NCI-H1092 treated with DMSO at 0.1 percent for 48 hours (cell line): ENCODE measurements at places on chromosomes 6 and 20.

- no peak for DNase-seq
Observed at GRCh38 chr6:5752391-5752680, 254.4 kb downstream of the NRN1 start.

DNA sequence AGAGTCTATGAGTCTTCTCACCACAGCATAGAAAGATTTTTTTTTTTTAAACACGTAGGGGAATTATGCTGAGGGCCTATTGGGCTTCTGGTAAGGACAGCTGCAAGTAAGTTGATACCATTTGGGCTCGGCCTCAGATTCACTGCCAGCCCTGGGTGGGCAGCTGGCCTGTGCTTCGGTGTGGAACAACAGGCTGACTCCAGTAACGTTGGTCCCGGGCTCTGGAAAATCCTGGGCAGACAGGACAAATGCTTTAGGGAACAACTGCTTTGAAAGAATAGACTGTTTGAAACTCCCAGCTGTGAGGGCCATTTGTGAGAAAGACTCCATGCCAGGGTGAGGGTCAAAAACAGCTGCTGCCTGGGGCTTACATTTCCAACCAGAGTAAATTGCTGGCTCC, 366.5 kb downstream of the QKI start:
- peak; percentile 96 for DNase-seq

DNA sequence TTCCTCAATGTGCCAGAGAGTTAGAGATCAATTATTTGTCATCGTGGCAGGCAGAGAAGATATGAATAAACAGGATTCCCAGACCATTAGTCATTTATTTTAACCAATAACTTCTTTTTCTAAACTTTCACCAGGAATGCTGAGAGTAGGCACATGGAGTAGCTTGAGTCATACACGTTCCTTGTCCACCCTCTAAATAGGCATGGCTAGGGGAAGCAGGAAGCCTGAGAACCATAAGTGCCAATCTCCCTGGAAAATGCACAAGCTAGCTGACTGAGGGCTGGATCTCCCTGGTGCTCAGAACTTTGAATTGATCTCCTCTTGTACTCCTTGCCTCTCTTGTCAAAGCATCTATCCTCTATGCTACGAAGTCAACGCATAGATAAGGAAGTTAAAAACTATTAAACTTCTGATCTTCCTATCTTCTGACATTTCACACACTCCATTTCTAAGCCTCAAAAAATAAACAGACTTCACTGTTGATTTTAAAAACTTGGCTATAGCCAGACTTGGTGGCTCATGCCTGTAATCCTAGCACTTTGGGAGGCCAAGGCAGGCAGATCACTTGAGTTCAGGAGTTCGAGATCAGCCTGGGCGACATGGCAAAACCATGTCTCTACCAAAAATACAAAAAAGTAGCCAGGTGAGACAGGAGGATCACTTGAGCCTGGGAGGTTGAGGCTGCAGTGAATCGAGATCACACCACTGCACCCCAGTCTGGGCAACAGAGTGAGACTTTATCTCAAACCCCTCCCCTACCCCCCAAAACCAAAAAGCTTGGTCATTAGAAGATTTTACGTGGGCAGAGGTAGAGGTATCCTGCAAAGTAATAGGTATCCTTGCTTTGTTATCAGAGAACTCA, 11.8 kb downstream of the ADTRP start:
- no peak for DNase-seq

DNA sequence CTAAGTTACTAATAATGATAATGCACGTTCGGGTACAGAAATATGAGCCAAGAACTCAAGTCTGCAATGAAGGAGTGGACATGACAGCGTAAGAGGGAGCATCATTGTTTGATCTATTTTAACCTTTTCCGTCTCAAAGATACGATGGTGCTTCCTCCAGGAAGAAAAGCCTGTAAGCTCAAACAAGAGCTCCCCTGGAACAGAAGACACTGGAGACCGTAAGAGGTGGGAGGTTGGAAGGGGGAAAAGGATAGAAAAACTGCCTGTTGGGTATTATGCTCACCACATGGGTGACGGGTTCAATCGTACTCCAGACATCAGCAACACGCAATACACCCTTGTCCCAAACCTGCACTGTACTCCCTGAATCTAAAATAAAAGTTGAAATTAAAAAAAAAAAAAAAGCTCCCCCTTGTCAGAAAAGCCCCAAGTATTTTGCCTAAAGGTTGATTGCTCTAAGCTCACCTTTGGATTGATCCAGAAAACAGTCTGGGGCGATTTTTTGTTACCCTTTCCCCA, 180.5 kb downstream of the TRIM27 start:
- no peak for DNase-seq

GRCh38 chr20:6863798-6864201, 96.3 kb downstream of the BMP2 start:
- DNase-seq: no peak

DNA sequence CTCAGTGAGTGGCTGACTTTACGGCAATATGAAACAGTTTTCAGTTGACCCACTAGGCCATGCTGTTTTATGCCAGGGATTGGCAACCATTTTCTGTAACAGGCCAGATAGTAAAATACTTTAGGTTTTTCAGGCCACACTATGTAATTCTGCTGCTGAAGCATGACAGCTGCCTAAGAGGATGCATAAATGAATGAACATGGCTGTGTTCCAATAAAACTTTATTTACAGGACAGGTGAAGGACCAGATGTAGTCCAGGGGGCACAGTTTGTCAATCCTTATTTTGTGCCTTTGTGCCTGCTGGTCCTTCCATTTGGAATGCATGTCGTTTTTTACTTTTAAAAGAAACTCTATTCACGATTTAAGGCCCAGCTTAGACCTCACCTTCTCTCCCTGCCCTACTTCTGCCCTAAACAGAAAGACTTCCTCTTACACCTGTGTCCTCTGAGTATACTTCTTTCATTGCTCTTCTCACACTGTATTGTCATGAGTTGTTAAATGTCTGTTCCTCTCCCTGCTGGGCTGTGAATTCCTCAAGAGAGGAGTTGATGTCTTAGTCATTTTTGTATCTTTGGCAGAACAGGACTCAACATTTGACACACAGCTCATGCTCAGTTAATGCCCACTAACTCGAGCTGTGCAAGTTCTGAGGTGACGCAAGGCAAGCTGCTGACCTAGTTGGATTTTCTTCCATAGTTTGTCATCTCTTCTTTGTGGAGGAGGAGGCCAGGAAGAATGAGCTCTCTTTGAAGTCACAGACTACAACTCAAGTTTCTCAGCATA, 90.1 kb upstream of the MAP7 start:
- DNase-seq: no peak

DNA sequence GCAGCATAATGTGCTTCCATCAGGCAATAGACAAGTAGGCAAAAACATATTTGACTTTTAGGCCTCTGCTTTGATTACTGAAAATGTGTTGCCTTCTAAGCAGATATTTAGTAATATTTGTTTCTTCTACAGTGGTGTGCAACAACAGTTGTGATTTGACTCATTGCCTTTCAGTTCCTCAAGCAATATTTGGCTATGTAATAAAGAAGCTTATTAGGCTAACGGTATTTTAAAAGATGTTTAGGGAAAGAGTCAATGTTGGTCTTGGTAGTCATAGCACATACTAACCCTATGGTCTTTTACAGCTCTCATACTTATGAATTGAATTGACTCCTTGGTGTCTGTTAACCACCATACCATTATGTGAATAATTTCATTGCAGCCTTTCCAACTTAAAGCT, 124.1 kb downstream of the GRIK2 start:
- DNase-seq: no peak

GRCh38 chr6:39044181-39044580, 4.4 kb upstream of the GLP1R start:
- DNase-seq: no peak

DNA sequence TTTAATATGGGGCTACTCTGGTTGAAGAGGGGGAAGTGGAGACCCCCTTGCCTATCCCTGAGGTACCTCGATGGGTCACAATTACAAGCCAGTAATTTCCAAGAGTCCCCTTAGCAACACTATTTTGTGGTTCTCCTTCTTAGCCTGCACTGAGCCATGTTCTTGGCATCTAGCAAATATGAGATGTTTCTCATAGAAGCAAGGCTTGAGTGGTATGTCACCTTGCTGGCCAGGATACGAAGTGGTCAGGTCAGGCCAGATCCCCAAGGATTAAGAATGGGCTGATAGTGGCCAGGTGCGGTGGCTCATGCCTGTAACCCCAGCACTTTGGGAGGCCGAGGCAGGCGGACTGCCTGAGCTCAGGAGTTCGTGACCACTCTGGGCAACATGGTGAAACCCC, 2.1 kb upstream of the GHRH start:
- DNase-seq: no peak

DNA sequence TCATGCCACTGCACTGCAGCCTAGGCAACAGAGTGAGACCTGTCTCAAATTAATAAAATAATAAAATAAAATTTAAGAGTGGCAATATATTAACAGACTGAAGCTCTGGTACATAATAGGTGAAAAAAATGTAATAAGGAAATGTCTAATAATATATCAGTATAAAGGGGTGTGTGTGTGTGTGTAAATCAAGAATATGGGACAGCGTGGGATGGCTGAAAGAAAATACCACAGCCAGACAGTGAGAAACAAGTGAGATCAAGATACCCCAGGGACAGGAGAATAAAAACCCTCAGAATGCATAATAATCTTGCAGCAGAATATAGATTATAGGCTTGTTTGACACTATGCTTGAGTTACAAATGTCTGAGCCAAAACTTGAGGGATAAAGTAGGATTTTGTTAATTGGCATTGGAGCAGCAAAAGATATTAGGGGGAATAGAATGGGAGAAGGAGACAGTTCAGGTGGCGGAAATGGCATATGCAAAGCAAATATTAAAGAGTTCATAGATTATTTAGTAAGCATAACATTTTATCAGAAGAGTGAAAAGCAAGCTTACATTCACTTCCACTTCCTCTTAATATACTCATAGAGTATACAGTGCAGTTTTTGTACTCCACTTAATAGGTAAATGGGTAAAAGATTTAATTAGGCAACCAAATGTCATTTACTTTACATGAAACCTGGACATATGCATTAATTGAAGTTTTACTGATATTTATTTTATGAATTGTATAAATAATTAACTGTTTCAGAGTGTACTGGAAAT, 398.5 kb upstream of the GJE1 start:
- no peak for DNase-seq

GRCh38 chr20:42276718-42277602, 658.8 kb upstream of the CHD6 start:
- peak; percentile 80 for DNase-seq

DNA sequence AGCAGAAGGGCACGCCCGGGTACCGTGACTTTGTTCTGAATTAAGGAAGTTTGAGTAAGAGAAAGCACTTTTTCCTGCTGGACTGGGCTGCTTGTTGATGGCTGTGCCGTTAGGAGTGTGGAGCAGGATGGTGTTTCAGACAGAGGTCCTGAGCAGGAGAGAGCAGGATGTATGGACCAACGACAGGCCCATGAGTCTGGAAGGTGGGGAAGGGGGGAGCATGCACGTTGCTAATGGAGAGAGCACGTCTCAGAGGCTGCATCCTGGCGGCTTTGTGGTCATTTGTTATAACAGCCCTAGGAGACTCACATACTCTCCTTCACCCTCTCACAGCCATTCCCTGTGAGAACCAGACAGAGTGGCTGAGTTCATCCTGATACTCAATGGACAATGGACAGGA, 56.8 kb downstream of the PHACTR3 start:
- no peak for DNase-seq

- no peak for DNase-seq
Observed at GRCh38 chr6:13450628-13451027, 36.8 kb downstream of the GFOD1 start.

GRCh38 chr6:105474234-105474633, 71.4 kb upstream of the PREP start:
- DNase-seq: no peak

GRCh38 chr20:51398083-51398482, 144.4 kb downstream of the NFATC2 start:
- DNase-seq: no peak

- DNase-seq: peak; percentile 59
Observed at GRCh38 chr6:163416557-163417253, 2.2 kb downstream of the QKI start.

DNA sequence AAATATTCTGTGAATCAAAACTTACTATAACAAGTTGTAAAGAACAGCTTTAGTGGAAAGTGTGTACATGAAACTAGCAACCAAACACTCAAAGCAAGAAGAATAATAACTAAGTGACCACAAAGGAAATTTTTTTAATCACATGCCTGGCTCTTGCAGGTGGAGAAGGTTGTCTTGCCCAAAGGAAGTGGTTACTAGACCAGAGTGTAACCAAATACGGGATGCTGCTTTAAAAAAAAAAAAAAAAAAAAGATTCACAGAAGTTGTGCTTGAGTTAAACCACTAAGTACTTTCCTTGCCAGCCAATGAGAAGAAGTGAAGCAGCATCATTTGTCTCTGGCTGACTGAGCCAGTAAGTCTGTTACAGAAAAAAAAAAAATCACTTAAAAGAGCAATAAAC, 19.1 kb upstream of the HLA-DQB1 start:
- no peak for DNase-seq

DNA sequence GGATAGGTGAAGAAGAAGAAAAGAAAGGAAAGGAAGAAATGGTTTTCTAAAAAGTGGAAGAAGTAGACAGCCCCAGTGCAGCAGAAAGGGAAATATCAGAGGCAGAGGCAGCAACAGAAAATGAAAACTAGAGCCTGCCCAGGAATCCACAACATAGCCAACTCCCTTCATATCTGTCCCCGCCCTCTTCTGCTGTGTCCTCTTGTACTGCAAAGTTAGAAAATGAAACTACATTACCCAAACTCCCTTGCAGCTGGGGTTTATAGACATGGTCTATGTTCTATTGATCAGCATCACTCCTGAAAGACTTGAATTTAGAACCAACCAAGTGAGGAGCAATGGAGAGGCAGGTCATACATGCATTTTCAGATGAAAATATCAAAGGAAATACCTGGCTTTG, 200.5 kb upstream of the PHACTR1 start:
- no peak for DNase-seq

GRCh38 chr6:169042061-169042460, 211.6 kb downstream of the THBS2 start:
- DNase-seq: no peak

- DNase-seq: no peak
Observed at GRCh38 chr20:3233131-3233990, 5.6 kb downstream of the SLC4A11 start.

DNA sequence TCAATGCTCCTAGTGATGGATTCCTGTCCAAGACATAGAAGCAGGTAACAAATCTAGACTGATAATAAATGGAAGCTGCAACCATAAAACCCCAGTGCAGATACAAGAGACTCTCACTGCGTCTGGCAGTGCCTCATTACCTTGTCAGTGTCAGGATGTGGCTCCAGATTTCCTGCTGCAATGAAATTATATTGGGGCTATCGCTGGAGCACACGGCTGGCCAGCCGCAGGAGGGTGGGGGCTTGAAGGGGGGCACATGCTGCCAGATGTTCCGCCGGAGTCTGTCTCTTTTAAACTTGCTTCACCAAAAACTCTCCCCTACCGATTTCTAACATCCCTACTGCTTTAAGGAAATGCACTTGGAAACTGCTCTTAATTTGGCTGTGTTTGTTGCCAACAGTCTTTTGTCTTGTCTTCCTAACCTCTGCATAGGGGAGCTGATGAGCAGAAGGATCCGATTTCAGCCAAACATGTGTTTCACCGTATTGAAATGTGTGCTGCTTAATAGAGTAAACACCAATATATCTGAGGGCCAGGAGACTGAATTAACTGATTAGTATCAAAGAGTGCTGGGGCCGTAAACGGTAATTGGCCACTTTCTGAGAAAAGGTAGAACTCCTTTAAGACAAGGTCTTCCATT, 102.2 kb upstream of the EXOC2 start:
- no peak for DNase-seq

- DNase-seq: no peak
Observed at GRCh38 chr20:48679011-48679410, 148.8 kb downstream of the PREX1 start.
